Bronchial epithelial cell (primary cell): ENCODE measurements at places on chromosomes 3 and 15.

GRCh38 chr3:57958642-57959422, 49.4 kb upstream of the FLNB start:
- no peak for DNase-seq

GRCh38 chr3:185559706-185560090, 7.3 kb upstream of the LIPH start:
- DNase-seq: no peak

GRCh38 chr15:47334805-47335535, 382.3 kb upstream of the SEMA6D start:
- no peak for DNase-seq

DNA sequence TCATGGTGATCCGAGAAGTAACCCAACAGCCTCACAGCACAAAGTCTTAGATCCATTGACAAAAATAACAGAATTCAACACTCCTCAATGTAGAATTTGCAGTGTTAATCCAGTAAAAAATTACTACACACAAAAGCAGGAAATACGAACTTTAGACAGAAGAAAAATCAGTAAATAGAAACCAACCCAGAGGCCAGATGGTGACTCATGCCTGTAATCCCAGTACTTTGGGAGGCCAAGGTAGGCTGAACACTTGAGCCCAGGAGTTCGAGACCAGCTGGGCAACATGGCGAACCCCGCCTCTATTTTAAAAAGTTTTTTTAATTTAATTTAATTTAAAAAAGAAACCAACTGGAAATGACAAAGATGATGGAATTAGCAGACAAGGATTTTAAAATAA, 36.1 kb downstream of the SELENOT start:
- DNase-seq: peak; percentile 15

DNA sequence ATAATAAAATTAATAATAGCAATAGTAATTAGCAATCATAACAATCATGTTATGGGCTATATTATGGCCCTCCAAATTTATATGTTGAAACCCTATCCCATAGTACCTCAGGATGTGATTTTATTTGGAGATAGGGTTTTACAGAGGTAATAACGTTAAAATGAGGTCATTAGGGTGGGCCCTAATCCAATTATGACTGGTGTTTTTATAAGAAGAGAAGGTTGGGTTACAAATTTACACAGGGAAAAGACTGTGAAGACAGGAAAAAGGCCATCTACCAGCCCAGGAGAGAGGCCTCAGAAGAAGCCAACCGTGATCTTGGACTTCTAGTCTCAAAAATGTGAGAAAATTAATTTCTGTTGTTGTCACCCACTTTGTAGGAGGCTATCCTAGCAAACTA, 353.1 kb downstream of the CHL1 start:
- no peak for DNase-seq
